ENCODE measurements at places on chromosomes 5 and 9.

DNA sequence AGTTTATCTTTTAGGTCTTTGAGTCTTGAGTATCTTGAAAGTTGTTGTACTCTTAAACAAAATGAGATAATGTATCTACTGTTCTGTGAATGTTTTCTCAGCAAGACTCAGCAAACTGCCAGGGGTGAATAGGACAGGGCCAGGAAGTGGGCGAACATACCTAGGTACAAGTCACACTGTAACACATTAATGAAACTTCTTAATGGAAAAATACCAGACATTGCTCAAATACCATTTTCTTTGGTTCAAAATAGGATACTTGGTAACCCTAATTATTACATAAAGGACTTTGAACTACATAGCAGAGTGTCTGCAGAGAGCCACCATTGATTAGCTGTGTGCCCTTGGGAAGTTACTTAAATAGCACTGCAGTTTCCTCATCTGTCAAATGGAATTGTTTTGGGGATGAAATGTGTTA is 197.5 kb downstream of the ARHGEF28 start:
- no peak for DNase-seq

- DNase-seq, result no peak
These were observed 1236.6 kb downstream of the MAT2B start for GRCh38 chr5:164742025-164742424.

- no peak for DNase-seq
These were observed 114.9 kb upstream of the ATP10B start for GRCh38 chr5:160966921-160967320.

DNA sequence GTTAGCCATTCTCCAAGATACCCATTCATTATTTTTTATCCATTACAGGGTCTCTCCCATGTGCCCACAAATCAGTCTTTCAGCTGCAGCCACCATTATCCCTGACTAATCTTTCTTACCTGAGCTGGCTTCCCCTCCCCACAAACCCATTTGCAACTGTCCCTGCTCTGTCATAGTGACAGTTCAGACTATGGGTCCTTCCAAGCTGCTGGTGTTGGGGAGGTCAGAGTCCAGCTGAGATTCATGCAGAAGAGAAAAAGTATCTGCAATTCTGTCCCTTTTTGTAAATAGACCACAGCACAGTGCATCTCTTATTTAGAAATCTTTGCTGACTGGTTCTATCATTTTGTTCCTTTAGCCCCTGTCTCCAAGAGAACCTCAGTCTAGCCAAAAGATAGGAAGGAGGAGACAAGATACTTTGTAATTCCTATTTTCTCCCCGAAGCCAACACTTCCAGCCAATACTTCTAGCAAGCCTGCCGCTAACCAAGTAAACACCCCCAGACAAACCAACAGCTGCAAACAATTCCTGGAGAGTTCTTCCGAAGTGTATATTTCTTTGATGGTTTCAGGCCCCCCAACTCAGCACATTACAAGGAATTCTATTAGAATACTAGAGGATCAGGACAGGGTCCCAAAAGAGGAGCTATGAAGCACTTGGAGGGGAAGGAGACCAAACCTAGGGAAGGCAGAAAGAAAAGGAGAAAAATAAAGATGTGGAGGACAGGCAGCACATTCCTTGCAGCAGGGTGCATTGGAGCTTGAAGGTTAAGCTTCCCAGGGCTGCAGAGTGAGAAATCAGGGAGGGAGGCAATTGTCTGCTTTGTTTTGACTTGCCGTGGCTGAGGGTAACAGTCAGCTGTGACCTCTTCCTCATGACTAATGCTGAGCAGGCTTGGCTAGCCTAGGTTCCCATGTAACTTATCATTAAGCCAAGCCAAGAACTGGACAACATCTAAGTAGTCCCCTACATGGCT is 148.5 kb downstream of the SGCD start:
- peak; percentile 54 for DNase-seq

GRCh38 chr5:154518438-154518867 is 40.4 kb upstream of the HAND1 start:
- no peak for DNase-seq

GRCh38 chr5:40549616-40550015 is 130.1 kb upstream of the PTGER4 start:
- peak; percentile 9 for DNase-seq

- no peak for DNase-seq
These were observed 4.5 kb downstream of the ADAMTS12 start for GRCh38 chr5:33887268-33887667.

- peak; percentile 8 for DNase-seq
These were observed 181.8 kb downstream of the GLIS3 start for GRCh38 chr9:4117835-4118610.

DNA sequence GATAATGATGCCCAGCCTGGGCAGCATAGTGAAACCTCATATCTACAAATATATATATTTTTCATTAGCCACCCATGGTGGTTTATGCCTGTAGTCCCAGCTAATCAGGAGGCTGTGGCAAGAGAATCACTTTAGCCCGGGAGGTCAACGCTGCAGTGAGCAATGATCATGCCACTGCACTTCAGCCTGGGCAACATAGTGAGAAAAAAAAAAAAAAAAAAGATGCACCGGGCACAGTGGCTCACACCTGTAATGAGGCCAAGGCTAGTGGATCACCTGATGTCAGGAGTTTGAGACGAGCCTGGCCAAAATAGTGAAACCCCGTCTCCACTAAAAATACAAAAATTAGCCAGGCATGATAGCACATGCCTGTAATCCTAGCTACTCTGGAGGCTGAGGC is 50.2 kb upstream of the ADRA1B start:
- DNase-seq, result no peak

GRCh38 chr9:115649991-115650472 is 503.6 kb upstream of the PAPPA start:
- no peak for DNase-seq

- DNase-seq, result peak; percentile 50
These were observed 92.4 kb downstream of the ARL15 start for GRCh38 chr5:54217826-54218503.

Measured in MV-4-11 (cell line).